ENCODE measurements at places on chromosomes 13 and 19.

- no peak for DNase-seq
Observed at GRCh38 chr13:21901811-21902708, 231.2 kb downstream of the FGF9 start.

GRCh38 chr19:35269438-35270117 lies 816 bp downstream of the USF2 start:
- DNase-seq, result peak; percentile 66

- DNase-seq, result no peak
Observed at GRCh38 chr13:74681891-74682290, 547.7 kb upstream of the KLF12 start.

GRCh38 chr13:21077076-21077787 lies 15.8 kb upstream of the LATS2 start:
- no peak for DNase-seq

DNA sequence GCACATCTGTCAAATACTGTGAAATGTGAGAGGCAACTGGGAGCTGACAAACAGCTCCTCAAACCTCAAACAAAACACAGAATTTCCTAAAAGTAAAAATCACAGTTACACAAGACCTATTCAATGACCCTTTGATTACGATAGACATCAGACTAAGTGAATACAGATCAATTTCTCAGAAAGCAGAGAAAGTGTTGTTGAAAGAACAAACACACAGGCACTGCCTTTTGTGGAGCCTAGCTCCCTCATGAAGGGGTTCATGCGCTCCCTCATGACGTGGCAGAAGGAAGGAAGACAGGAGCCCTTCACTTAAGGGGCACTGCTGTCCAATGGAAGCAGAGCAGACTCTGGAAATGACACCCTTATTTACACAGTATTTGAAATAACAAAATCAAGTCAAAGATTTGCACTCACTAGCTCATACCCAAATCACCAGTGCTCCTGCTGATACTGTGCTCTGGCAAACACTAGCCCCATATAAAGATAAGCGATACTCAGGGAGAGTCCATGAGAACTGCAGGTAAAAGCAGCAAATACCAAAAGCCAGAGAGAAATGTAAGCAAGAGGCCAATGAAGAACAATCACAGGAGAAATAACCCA lies 144.9 kb downstream of the KLF12 start:
- DNase-seq, result no peak

- DNase-seq, result no peak
Observed at GRCh38 chr13:75186379-75186778, 295.6 kb downstream of the TBC1D4 start.

DNA sequence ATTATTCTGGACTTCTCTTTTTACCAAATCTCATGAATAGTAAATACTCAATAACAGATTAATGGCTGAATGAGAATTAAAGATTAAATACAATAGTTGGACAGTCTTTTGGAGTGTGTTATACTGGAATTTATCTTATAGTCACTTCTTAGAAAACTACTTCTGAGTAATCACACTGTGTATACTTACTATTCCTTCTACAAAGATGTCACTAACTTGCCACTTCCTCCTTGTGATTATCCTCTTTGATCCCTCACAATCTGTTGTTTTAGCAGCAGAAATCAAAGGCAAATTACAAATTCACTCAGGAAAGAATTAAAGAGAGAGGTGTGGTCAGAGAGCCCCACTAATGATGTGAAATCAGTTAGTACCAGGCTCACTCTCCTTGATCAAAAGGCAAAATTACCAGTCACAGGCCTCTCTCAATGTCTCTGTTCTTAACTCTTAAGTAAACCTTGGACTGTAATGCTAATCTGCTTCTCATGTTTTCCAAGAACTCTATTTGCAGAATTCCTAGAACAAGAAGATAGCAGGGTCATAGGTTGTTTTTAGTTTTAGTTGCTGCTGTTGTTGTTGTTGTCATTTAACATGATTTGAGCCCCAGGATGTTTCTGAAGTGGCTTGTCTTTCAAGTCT lies 37.3 kb upstream of the FNDC3A start:
- no peak for DNase-seq

DNA sequence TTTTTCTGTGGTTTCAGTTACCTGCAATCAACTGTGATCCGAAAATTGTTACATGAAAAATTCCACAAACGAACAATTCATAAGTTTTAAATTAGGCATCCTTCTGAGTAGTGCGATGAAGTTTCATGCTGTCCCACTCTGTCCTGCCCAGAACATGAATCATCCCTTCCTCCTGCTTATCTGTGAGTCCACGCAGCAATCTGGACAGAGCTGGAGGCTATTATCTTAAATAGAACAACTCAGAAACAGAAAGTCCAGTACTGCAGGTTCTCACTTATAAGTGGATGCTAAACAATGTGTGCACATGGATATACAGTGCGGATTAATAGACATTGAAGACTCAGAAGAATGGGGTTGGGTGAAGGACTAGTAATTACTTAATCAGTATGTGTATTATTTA lies 583.7 kb upstream of the SPRY2 start:
- DNase-seq, result no peak

- DNase-seq, result no peak
Observed at GRCh38 chr13:28229522-28230411, 91.4 kb downstream of the PAN3 start.

DNA sequence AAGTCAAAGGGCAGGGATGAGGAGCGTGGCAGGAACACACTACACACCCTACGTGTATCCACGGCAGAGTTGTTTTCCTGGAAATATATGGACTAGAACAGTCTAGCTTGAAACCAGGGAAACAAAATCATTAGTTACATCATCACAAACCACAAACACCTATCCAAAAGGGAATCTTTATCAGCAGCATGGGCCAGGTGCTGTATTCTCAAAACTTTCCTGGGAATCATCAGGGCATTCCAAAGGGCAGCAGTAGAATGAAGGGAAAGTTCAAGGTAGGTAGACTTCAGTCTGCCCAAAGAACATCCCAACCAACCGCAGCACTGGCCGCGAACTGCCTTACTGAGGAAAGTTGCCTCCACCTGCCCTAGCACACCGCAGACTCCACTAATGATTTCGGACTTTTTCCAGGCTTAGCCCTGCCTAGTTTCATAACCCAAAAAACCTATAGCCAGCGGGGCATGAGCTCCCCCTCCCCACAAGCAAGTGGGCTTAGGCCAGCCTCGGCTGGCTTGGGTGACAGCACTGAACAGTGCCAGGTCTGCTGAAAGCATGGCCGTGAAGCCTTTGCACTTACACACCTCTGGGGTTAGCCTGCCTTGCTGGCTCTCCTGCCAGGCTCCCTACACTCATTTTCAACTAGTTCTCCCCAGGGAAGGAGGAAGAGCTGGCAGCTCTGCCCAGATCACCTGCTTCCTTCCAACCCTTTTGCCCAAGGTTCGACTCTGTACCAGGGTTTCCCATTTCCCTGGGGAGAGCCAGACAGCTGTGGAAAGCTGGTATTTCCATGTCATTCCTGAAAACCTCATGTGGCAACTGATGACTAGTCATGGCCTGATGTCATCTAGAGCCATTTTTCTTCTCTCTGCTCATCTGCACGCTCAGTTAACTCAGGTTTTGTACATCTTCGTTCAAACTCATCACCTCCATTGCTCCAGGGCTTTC lies 77.3 kb upstream of the UBAC2 start:
- no peak for DNase-seq

DNA sequence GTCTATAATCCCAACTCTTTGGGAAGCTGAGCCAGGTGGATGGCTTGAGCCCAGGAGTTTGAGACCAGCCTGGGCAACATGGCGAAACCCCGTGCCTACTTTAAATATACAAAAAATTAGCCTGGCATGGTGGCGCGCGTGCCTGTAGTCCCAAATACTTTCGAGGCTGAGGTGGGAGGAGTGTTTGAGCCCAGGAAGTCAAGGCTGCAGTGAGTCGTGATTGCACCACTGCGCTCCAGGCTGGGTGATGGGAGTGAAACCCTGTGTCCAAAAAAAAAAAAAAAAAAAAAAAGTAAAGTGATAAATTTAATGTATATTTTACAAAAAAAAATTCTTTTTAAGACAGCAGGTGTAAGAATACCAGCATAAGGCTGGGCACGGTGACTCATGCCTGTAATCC lies 17.6 kb downstream of the TMEM38A start:
- no peak for DNase-seq

All from activated naive CD4-positive, alpha-beta T cell (primary cell).